H1 (cell line): ENCODE measurements at places on chromosomes 12 and 14. TPM values are rescaled to one million over a fixed set of nuclear protein-coding genes. Genes with fewer than 3 reads are reported as not detected.

The LALBA gene
- total RNA-seq, result not detected in 2 replicates

The KRT6C gene
- not detected in 2 replicates for total RNA-seq

The ITPK1 gene
- 143 and 148 TPM in 2 replicates for total RNA-seq

The AVPR1A gene
- total RNA-seq, result 0.11 and 0.20 TPM in 2 replicates

The GRIP1 gene
- 27.3 and 37.6 TPM in 2 replicates for total RNA-seq

The FAM222A gene
- total RNA-seq, result 1.1 and 1.5 TPM in 2 replicates

The DHRS2 gene
- 0.44 and 1.1 TPM in 2 replicates for total RNA-seq

The TTC7B gene
- 31.2 and 34.0 TPM in 2 replicates for total RNA-seq

The PDE3A gene
- total RNA-seq, result 3.3 and 3.4 TPM in 2 replicates

The SMCO2 gene
- 0.73 and 0.80 TPM in 2 replicates for total RNA-seq

The GYS2 gene
- total RNA-seq, result not detected in 2 replicates
